ENCODE measurements at places on chromosomes 2 and 18. TPM values are rescaled to one million over a fixed set of nuclear protein-coding genes. Genes with fewer than 3 reads are reported as not detected.

Gene CCDC85A
- 0.11 TPM for total RNA-seq

Gene CKAP2L
- 11.8 TPM for total RNA-seq

Gene DCDC2C
- total RNA-seq: 0.24 TPM

Gene MERTK
- 2.1 TPM for total RNA-seq

Gene UGT1A3
- not detected for total RNA-seq

Gene TIGD1
- total RNA-seq: 4.7 TPM

Gene CCDC138
- total RNA-seq: 8.1 TPM

Gene TMEM169
- total RNA-seq: 0.85 TPM

Gene CYTIP
- not detected for total RNA-seq

Gene RIT2
- not detected for total RNA-seq

Gene SF3B6
- 170 TPM for total RNA-seq

Gene SIX3
- total RNA-seq: 0.41 TPM

Gene LYPD6B
- not detected for total RNA-seq

Gene DNAH6
- 0.06 TPM for total RNA-seq

Gene CHMP3
- total RNA-seq: 120 TPM

Gene PIEZO2
- total RNA-seq: 0.74 TPM

Gene TEX44
- total RNA-seq: not detected

Gene TLX2
- 0.30 TPM for total RNA-seq

Gene TEKT4
- not detected for total RNA-seq

Gene TTN
- 0.01 TPM for total RNA-seq

Gene B4GALT6
- total RNA-seq: 9.8 TPM

Gene KCNG2
- total RNA-seq: not detected

Gene KCTD1
- 34.7 TPM for total RNA-seq

Gene ORMDL1
- total RNA-seq: 45.6 TPM

Gene SLC5A7
- not detected for total RNA-seq

Gene RSAD2
- total RNA-seq: 0.15 TPM
